ENCODE measurements at places on chromosomes 5 and 9. TPM values are rescaled to one million over a fixed set of nuclear protein-coding genes. Genes with fewer than 3 reads are reported as not detected.

The SPATA31A3 gene
- not detected for total RNA-seq

The OTULINL gene
- total RNA-seq = 0.21 TPM

The PELO gene
- 39.1 TPM for total RNA-seq

DNA sequence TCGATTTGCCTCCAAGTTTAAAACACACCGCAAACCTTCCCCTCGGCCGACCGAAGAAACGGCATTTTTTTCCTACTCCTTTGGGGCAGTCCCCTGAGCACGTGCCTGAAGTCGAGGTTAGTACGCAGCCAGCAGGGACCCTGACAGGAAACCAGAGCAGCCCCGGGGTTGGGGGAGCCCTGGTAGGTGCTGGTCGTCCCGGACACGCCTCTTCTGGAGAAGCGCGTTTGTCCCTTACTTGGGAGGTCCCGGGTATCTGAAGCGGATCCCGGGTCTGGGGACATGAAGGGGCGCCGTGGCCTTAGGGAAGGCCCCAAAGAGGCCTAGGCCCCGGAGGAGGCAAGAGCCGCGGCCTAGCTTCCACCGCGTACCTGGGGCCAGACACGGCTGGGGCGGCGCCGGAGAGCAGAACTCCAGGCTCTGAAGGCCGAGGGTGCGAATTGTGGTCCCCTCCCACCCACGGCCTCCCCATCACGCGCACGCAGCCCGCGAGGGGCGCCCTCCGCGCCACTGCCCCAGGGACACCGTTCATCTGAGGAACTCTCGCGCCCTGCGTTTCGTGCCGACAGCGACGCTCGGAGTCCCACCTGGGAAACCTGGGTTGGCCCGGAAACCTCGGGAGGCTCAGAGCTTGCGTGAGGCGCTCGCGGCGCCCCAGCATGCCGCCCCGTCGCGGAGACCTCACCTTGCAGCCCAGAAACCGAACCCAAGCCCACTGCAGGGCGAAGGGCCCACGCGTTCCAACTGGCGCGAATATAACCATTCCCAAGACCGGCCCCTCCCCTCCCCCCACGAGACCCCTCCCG, 10.4 kb downstream of the OTP start:
- DNase-seq = no peak
- H3K4me3 ChIP-seq = no peak overlapping the region
- H3K4me1 ChIP-seq = no peaks in the 10 kb centered on the region
- peaks cover 39% of the 10 kb centered on the region for H3K27me3 ChIP-seq

- H3K27ac ChIP-seq = no peak overlapping the region
- no peaks in the 10 kb centered on the region for H3K36me3 ChIP-seq
- H3K4me3 ChIP-seq = no peak overlapping the region
- H3K4me1 ChIP-seq = no peaks in the 10 kb centered on the region
Measured at GRCh38 chr5:119028575-119028974, 40.2 kb upstream of the DTWD2 start.

- no peak for DNase-seq
- H3K27ac ChIP-seq = no peak overlapping the region
- no peak overlapping the region for H3K4me3 ChIP-seq
- no peaks in the 10 kb centered on the region for H3K4me1 ChIP-seq
- H3K27me3 ChIP-seq = no peaks in the 10 kb centered on the region
- H3K36me3 ChIP-seq = no peaks in the 10 kb centered on the region
Measured at GRCh38 chr5:107979900-107980299, 309.2 kb upstream of the EFNA5 start.

Measured in ascending aorta (tissue), 2 donors.